Right renal pelvis (tissue), 4 donors: ENCODE measurements at places on chromosomes 12 and 14.
A peak's percentile ranks its signal among the peaks of the same experiment; 100 is the strongest.

DNA sequence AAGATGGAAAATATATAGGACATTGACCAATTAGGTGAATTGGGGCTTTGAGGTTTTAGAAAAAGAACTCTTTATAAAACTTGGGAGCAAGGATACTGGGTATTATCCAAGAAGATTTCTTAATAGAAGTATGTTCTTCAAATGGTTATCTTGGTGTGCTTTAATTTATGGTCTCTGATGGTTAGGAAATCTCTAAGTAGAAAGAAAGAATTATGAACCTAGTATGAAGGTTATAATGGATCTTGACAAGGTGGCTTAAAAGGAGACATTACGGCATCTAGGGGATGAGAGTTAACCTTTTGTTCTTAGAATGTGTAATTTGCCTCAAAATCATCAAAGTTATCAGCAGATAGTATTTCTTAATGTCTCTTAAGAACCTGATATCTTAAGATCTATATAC, 210.4 kb upstream of the PRICKLE1 start:
- DNase-seq: no peak

GRCh38 chr12:115873451-115874082, 403.9 kb downstream of the MED13L start:
- DNase-seq: no peak

DNA sequence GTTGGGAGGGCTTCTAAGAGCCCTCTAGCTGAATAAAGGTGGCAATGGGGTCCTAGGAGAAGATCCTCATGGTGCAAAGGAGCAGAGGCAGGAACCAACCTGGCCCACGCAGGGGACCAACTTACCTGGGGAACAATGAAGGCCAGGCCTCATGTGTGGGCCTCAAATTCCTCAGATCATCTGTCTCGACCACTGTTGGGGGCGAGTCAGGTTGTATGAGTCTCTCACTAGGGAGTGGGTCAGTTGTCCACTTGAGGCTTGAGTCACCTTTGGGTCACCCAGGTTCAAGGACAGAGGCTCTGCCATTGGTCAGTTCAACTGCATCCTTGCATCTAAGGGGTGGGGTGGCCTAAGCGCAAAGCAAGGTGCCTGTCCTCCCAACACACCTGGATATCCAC, 43.7 kb upstream of the BDKRB2 start:
- DNase-seq: no peak

DNA sequence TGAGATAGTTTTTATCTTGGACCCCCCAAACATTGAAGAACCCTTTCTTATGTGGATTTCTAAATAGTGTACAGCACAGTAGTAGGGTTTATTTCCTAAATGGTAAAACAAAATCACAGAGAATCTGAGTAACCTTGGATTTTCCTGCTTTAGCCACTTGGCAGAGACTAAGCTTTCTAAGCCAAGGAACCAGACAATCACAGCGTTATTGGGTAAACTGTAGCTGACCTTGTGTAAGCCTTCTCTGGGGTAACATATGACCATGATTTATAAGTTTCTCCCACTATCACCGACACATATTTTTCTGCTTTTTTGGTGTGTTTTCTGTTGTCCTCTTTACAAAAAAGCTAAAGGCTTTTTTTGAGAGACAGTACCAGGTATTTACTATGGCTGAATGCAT, 136.3 kb upstream of the PZP start:
- DNase-seq: no peak

GRCh38 chr12:13499008-13499407, 302.5 kb downstream of the EMP1 start:
- no peak for DNase-seq

- no peak for DNase-seq
Measured at GRCh38 chr12:109919456-109919855, 19.4 kb downstream of the TCHP start.

DNA sequence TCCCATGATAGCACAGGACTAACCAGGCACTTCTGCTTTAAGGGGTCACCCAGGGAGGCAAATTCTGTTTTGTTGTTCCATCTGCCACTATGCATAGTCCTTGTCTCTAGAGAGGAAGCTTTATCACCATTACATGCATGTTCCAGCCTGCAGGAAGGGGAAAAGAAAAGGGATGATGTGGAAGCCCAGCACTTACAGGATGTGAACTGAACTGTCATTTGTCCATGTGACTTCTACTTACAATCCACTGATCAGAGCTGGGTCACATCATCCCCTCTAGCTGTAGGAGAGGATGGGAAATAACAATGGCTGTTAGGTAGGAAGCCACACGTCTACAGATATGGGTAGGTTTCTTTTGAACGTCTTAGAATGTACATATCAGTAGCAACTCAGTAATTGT, 203.1 kb downstream of the PTPRO start:
- no peak for DNase-seq

DNA sequence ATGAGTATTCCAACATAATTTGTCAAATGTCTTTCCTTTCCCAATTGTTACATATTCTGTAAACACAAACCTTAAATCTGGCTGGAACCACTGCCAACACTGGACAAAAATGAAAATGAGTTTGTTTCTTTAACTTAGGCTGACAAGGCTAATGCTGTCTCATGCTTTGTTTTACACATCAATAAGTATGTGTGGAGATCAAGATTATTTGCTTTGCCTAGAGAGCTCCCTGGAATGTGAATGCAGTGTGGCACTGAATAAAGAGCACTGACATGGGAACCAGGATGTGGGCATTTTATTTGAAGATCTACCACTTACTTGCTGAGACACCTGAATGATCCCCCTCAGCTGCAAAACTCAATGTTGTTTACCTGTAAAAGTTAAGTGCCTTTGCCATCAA, 61.7 kb downstream of the RALGAPA1 start:
- no peak for DNase-seq

DNA sequence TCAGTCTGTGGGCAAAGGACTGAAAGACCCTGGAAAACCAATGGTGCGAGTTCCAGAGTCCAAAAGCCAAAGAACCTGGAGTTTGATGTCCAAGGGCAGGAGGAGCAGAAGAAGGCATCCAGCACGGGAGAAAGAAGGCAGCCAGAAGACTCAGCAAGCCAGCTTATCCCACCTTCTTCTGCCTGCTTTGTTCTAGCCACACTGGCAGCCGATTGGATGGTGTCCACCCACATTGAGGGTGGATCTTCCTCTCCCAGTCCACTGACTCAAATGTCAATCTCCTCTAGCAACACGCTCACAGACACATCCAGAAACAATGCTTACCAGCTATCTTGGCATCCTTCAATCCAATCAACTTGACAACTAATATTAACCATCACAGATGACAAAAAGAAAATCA, 57.2 kb upstream of the CAPRIN2 start:
- DNase-seq: no peak

GRCh38 chr12:123937707-123938591, 34.7 kb downstream of the CCDC92 start:
- DNase-seq: no peak

- DNase-seq: no peak
Measured at GRCh38 chr12:123150744-123151456, at the start of gene PITPNM2. Gene PITPNM2 (minus strand): TSS chr12:123151090. CDS start chr12:123034590, 116,500 bp downstream.

GRCh38 chr14:84432676-84433075, 1097.3 kb upstream of the FLRT2 start:
- no peak for DNase-seq

DNA sequence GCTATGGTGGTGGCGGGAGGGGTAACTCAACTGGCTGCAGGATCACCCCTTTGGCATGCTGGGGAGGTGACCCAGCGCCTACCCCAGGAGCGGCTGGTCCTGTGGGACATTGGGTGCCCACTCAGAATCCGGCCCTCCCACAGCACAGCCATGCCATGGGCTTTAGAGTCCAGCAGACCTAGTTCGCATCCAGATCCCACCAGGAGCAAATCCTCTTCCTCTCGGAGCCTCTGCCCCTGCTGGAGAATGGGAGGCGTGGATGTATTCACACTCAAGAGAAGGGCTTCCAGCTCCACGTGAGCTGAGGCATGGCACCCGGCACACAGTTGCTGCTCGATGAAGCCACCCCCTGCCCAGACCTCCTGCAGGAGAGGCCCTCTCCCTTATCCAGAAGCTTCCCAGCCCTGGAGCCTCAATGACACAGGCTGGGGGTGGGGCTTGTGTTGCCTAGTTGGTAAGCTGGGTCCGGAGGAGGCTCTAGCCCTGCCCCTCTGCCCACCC, 17.7 kb downstream of the FAM222A start:
- DNase-seq: no peak

DNA sequence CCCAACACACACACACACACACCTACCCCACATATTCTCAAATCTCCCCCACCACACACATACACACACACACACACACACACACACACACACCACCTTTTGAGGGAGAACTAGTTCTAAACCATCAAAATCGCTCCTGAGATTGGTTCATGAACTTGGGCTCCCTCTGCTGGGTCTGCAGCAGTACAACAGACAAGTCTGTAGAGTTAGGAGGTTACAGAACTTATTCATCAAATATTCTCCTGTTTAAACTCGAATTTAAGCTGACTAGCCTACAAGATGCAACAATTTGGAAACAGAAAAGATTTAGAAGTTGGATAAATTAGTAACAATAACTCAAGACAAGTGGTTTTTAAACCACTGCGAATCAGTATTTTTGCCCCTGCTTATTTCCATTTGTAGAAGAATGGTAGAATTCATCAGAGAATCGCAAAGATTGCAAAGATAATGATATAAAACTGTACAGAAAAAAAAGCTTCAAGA, 136.4 kb upstream of the USP15 start:
- DNase-seq: peak; percentile 12

GRCh38 chr14:54781961-54782750, 120.5 kb downstream of the GCH1 start:
- DNase-seq: no peak

DNA sequence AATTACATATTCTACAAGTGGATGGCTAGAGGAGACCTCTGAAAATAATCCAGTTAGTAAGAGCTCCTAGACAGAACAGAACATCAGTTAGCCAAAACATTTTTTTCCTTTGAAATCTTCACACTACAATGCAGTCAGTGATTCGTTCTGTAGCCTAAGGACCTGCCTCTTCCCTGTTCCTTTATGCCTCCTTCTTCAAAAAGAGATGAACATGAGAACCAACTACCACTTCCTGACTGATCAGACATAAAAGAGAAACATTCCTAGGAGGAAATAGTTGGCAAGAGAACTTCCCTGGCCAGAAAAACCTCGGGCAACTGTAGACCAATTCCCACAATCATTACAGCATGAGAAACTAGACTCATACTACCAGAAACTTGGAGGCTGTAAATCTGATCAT, 29.4 kb downstream of the ITPR2 start:
- no peak for DNase-seq

DNA sequence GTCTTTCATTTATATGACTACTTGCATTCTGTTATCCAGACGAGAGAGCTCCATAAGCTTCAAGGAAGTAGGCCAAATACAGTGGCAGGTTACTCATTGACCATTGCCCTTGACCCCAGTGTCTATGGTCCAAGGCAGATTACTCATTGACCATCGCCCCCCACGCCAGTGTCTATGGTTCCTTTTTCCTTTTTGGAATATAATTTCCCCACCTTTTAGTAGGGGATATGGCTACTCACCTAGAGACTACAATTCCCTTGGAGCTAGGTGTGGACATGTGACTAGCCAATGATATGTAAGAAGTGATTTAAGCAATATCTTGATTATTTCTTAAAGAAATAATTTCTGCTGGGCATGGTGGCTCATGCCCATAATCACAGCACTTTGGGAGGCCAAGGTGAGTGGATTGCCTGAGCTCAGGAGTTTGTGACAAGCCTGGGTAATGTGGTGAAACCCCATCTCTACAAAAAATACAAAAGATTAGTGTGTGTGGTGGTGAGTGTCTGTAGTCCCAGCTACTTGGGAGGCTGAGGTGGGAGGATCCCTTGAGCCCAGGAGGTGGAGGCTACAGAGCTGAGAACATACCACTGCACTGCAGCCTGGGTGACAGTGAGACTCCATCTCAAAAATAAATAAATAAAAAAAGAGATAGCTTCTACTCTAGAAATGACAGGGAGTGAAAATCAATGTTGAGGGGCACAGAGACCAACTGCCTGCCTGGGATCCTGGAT, 32.6 kb downstream of the SIX4 start:
- no peak for DNase-seq

- DNase-seq: no peak
Measured at GRCh38 chr14:50603565-50603964, 43.6 kb downstream of the ATL1 start.

- no peak for DNase-seq
Measured at GRCh38 chr12:89875225-89875624, 166.6 kb upstream of the ATP2B1 start.

DNA sequence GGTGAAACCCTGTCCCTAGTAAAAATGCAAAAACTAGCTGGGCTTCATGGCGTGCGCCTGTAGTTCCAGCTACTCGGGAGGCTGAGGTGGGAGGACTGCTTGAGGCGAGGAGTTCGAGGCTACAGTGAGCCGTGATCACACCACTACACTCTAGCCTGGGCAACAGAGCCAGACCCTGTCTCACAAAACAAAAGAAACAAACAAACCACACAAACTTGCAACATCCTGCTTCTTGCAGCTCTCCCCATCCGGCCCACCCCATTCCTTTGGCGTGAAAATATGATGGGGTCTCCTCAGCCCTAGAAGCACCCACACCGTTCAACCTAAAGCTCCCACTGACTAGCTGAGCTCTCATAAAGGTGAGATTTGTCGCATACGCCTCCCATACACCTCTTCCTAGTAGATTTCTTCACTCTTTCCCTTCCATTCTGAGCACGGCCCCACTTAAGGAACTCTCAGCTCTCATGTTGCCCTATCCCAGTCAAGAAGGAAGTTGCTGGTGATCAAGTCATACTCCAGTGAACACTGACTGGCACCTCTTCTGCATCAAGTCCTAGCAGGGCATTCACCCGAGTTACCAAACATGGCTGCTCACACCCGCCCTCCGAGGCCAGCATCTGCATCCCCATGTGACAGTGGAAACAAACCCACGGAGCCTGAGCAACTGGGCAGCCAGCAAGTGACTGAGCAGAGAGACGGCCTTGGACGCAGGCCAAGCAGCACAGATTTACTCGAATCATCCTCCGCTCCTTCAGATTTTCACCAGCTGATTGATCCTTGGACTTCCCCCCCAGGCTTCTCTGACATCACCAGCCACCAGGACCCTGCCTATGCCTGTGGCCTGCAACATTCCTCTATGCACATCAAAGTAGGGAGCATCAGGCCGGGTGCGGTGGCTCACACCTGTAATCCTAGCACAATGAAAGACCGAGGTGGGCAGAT, 18.9 kb upstream of the CD27 start:
- DNase-seq: no peak

- no peak for DNase-seq
Measured at GRCh38 chr14:105200074-105200473, 19.0 kb upstream of the NUDT14 start.

- no peak for DNase-seq
Measured at GRCh38 chr14:65864549-65864948, 452.0 kb downstream of the FUT8 start.

GRCh38 chr12:50574601-50575348, 70.0 kb downstream of the DIP2B start:
- DNase-seq: no peak
